ENCODE measurements at places on chromosomes 2 and 18.

DNA sequence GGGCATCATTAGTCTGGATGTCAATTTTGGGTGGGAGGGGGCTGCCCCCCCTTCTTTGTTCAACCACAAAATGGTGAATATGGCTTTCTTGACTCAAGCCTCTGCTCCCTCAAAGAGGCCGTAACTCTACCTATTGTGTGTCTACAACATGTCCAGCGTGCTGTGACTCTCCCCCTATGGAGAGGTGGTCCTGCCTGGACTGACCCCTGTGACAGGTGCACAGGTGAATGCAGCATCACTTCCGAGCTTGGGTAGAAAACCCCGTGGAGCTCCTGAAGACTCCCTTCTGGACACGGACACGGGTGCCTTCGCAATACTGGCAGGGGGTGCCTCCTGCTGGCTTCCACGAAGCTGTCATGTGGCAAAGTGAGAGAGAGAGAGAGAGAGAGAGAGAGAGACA, 397.8 kb downstream of the GALR1 start:
- DNase-seq: no peak

GRCh38 chr2:84493514-84493913, 22.8 kb upstream of the DNAH6 start:
- DNase-seq: no peak

GRCh38 chr2:206092297-206092696, 6.3 kb upstream of the INO80D start:
- no peak for DNase-seq

GRCh38 chr2:185676316-185676715, 62.3 kb upstream of the FSIP2 start:
- no peak for DNase-seq

- DNase-seq: no peak
Observed at GRCh38 chr2:172462849-172463381, 35.5 kb downstream of the ITGA6 start.

GRCh38 chr2:15238028-15238427, 323.1 kb downstream of the NBAS start:
- no peak for DNase-seq

All from NCI-H460 (cell line).